Left renal pelvis (tissue), 4 donors: ENCODE measurements at places on chromosomes 5 and 9.
A peak's percentile ranks its signal among the peaks of the same experiment; 100 is the strongest.

GRCh38 chr5:158905281-158905680, 194.4 kb downstream of the EBF1 start:
- no peak for DNase-seq

DNA sequence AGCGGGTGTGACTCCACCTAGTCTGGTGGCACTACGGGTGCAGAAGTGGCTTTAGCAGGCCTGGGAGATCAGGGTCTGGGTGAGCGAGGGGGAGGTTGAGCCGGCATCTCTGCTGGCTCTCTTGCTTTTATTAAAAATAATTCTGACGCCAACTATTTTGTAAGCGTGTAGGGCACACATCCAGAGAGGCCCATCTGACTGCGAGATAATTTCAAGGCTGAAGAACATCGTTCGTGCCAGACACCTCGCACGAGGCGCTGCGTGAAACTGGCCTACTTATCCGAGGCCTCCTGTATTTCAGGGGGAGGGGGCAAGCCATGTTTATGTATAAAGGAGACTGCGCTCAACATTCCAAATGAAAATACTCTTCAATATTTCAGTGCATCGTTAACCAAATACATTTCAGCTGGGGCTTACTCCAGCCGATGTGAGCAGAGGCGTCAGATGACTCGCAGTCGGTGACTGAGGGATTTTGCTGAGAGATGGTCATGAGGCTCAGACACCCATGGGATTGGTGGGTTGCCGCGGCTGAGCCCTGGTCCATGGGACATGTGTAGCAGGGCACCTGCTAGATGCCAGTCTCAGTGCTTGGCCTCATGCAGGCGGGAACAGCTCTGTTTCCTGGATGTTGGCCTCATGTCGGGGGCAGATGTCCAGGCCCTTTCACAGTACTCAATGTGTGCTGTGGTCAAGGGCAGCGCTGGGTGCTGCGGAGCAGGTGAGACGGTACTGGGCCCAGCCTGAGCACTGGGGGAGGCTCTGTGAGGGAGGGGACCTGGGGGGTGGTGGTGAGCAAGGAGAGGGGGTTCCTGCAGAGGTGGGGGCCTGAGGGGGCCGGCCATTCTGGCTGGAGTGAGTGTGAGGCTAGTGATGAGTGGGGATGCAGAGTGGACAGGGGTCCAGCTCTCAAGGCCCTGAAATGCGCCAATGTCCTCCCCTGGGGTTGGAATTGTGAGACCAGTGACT, 201.5 kb downstream of the DAB2IP start:
- no peak for DNase-seq

DNA sequence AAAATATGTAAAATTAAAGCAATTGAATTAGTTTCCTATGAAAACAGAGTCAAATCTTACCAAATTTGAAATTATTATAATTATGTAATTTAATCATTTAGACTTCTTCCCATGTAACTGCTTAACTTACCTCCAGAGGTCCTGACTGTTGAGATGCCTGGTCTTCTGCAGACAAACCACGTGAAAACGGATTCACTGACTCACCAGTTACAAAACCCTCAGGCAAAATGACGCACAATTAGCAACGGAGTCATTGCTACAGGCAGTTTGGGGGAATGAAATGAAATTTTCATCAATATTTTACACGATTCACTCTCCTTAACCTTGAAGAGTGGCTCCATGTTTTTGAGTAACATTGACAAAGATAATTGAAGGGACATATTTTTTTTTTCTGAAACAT, 460.8 kb downstream of the MTRR start:
- DNase-seq = no peak

DNA sequence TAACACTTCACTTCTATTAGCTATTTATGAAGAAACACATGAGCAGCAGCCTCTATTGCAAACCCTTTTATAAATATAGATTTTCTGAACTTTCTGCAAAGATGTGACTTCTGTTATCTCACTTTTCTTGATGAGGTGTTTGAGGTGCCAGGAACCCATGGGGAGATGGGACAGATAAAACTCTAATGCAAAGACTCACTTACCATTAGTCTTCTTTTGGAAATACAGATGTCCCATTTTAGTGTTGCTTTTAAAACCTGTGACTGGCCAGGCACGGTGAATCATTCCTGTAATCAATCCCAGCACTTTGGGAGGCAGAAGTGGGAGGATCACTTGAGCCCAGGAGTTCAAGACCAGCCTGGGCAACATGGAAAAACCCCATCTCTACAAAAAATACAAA, 171.3 kb upstream of the GAS1 start:
- DNase-seq = no peak

DNA sequence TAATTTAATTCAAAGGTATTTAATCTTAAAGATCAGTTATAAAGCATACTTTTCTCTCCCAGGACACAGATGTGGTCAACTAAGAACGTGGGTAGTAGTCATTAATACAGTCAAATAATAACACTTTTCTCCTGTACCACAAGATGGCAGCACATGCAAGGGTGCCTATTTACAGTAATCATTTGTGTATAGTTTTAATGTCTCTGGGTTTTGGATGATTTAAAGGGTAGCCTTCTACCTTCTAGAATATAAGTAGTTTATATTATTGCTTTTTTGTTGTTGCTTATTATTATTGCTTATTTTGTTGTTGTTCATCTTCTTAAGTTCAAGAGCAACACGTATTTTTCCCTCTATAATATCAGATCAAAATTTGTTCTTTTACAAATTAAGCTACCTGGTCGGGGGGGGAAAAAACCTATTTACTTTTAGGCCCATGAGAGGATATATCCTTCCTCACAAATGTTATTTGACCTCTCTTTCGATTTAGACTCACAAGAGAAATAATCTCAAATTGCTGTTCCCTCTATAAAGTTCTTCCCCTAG, 59.6 kb upstream of the SLC27A6 start:
- peak; percentile 39 for DNase-seq

DNA sequence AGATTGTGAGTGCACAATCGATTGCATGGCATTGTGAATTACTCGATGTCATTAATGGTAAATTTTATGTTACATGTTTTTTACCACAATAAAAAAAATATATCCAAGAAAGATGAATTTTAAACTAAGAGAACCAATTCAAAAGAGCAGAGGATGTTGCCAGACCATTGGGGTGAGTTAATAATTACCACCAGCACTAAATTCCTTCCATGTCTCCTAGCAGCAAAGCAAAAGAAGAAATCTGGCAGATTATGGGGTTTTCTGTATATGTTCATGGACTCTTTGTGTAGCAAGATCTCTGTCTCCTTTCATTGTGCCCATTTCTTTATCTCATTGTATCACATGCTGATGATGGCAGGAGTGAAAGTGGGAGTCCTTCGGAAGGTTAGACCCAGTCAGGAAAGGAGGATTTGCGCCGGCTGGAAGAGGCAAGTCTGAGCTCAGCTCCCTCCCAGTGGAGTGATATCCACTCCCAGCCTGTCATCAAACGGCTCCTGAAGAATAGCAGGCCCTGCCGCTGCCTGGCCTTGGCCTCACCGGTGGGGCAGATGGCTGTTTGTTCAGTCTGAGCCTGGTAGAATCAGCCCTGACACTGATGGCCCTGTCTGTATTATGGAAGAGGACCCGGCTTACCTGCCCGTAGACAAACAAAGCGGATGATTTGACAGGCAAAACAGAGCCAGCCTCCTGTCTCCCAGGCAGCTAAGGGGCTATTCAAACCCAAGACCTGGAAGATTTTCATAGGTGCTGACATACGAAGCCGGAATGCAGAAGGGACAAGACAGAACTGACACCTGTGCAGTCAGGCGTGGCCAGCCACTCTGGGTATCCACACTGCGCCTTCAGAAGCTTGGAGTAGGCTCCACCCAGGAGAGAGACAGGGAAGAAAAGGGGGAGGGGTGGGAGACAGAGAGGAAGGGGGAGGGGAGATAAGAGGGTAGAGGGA, 21.9 kb upstream of the FOXE1 start:
- no peak for DNase-seq

GRCh38 chr5:5155617-5156016, 15.5 kb downstream of the ADAMTS16 start:
- no peak for DNase-seq

DNA sequence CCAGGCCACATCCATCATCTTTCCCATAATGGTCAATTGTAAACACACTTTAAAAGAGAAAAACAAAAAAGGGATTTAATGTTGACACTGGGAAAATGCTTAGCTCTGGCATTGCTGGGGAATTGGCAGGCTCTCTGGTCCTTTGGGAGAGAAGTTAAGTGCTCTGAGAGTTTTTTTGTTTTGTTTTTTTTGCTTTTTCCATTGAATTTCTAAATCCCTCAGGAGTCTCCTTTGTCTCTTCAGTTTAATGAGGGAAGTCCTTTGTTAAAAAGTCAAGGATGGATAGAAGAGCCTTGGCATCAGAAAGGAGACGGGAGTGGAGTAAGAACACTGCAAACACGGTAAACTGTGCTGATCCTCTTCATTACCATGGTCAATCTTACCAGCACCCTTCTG, 7.1 kb upstream of the HAND1 start:
- DNase-seq = no peak

- DNase-seq = no peak
Measured at GRCh38 chr5:178338750-178339144, 106.1 kb upstream of the PHYKPL start.

DNA sequence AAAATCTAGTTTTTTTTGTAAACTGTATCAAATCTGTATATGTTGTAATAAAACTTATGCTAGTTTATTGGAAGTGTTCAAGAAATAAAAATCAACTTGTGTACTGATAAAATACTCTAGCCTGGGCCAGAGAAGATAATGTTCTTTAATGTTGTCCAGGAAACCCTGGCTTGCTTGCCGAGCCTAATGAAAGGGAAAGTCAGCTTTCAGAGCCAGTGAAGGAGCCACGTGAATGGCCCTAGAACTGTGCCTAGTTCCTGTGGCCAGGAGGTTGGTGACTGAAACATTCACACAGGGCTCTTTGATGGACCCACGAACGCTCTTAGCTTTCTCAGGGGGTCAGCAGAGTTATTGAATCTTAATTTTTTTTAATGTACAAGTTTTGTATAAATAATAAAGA, 24.3 kb downstream of the HMGCR start:
- DNase-seq = no peak

GRCh38 chr5:91098541-91098940, 284.6 kb downstream of the ARRDC3 start:
- DNase-seq = no peak

GRCh38 chr5:135811007-135811406, 23.5 kb upstream of the SLC25A48 start:
- DNase-seq = no peak

GRCh38 chr5:9440517-9440916, 105.4 kb downstream of the SEMA5A start:
- DNase-seq = no peak

DNA sequence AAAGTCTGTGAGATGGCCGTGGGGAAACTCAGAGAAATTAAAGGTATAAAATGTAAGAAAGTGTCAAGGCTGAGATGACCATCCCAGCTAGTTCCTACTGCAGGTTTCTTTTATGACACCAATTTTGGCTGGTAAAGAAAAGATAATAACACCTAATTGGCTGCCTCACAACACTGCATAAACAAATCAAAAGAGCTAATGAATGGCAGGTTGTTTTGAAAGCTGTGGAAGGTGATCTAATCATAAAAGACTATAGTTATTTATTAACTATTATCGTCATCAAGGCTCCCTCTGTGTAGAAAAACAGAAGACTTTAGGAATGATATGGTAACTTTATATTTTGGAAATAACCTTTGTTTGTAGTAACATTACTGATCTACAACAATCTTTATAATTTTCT, 3.5 kb upstream of the SPINK5 start:
- DNase-seq = no peak

DNA sequence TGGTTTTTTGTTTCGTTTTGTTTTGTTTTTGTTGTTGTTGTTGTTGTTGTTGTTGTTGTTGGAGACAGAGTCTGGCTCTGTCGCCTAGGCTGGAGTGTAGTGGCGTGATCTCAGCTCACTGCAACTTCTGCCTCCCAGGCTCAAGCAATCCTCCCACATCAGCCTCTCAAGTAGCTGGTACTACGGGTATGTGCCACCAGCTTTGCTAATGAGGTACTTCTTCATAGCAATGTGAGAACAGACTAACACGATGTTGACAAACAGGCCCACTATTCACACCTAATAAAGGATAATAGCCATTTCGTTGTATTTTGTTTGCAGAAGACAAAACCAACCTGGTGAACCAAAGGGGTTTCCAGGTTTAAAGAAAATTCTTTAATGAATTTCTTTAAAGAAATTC, 130.9 kb downstream of the DIRAS2 start:
- DNase-seq = no peak

DNA sequence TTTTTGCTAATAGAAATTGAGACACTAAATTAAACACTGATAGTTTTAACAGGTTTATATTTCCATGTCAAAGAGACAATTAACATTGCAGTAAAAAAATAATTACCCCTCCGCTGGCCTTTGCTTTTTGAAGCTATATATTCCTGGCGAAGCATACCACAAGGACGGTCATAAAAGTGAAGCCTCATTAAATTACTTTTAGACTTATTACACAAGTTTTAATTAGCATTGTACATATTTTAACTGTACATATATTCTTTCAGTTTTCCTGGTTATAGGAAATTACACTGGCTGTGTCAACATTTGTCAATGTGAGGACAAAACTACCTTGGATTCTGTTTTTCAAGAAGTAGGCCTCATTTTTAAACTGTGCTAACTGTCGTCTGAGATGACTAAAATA, 1.2 kb downstream of the CDKN2A start:
- no peak for DNase-seq

GRCh38 chr5:66701244-66701643, 105.1 kb downstream of the MAST4 start:
- no peak for DNase-seq

DNA sequence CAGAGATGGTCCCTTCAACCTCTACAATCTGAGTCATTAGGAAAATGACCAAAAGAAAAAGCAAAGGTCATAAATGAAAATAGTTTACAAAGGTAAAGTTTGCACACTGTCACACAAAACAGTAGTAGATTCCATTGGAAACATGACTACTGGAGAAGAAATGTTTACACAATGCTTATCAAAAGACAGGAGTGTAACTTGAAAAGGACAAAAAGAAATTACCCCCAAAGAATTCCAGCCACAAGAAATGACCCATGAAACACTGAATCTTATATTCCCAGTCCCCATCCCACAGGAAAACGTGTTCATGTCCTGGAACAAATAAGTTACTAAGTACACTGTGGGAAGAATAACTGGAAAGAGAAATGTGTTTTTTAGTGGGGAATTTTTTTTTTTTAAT, 385.1 kb downstream of the SEMA5A start:
- DNase-seq = no peak

DNA sequence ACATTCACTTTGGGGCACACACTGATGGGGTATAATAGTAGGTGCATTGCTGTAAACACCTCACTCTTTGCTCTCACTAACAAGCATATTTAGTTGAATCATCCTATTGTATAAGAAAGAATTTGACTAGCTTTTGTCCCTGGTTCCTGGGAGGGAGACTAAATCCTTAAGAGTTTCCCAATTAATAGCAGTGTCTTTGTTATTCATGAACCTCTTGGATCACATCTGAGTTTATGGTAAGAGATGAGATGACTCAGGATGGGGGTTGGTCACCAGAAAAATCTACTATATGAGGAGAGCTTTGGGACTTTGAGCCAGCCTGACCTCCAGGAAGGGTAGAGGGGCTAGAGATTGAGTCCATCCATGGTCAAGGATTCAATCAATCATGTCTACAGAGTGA, 56.8 kb downstream of the PUM3 start:
- no peak for DNase-seq
